Osteoblast (primary cell): ENCODE measurements at places on chromosomes 7 and 10. TPM values are rescaled to one million over a fixed set of nuclear protein-coding genes. Genes with fewer than 3 reads are reported as not detected.

PROSER2 gene
- 4.4 and 6.9 TPM in 2 replicates for total RNA-seq

SYT15 gene
- total RNA-seq, result under 0.01 TPM in 2 replicates

NUP205 gene
- 29.5 and 33.7 TPM in 2 replicates for total RNA-seq

SFMBT2 gene
- total RNA-seq, result under 0.01 TPM in 2 replicates

PLA2G12B gene
- total RNA-seq, result not detected in 2 replicates

NRCAM gene
- total RNA-seq, result 0.88 and 2.2 TPM in 2 replicates

HOXA3 gene
- 3.5 and 4.0 TPM in 2 replicates for total RNA-seq

MAT1A gene
- not detected in 2 replicates for total RNA-seq

FFAR4 gene
- not detected in 2 replicates for total RNA-seq

AVL9 gene
- 30.9 and 32.2 TPM in 2 replicates for total RNA-seq

STARD3NL gene
- 60.4 and 63.3 TPM in 2 replicates for total RNA-seq

RBM48 gene
- total RNA-seq, result 7.4 and 11.2 TPM in 2 replicates

CCL26 gene
- 1.1 and 1.5 TPM in 2 replicates for total RNA-seq

SMO gene
- 19.9 and 23.9 TPM in 2 replicates for total RNA-seq

VPS50 gene
- total RNA-seq, result 34.4 and 40.4 TPM in 2 replicates

KAZALD1 gene
- total RNA-seq, result 26.4 and 30.1 TPM in 2 replicates

PRTFDC1 gene
- total RNA-seq, result 5.1 and 5.3 TPM in 2 replicates

OGDHL gene
- total RNA-seq, result under 0.01 and 0.36 TPM in 2 replicates

AKR1C4 gene
- not detected in 2 replicates for total RNA-seq

FEZF1 gene
- total RNA-seq, result not detected in 2 replicates
